Brain microvascular endothelial cell (primary cell): ENCODE measurements at places on chromosomes 5 and 9.

GRCh38 chr5:96538808-96539250 lies 105.8 kb upstream of the PCSK1 start:
- DNase-seq, result no peak

DNA sequence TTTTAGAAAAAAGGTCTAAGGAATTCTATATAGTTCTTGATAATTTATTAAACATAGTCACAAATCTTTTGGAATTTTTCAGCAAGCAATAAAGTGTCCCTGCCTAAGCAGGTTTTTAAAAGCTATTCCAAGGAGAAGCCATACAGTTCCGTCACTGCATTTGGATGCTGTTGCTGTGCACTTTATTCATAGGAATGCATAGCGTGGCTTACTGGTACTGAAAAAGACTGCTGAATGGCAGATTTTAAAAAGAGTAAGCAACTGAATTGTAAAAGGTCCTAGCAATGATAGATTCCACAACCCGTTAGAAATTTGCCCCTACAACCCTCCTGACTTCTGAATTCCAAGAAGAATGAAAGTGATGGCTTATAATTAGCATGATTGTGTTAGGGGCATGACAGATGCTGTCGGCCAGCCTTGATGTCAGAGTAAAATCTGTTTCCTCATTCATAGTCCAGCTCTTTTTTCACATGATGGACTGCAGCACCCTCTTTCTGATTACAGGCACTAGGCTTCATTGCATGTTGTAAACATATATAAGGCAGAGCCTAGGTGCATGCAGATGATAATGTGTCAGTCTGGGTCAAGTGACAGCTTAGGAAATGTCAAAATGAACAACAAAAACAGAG lies 227.0 kb downstream of the PDE4D start:
- DNase-seq, result no peak

GRCh38 chr9:3903273-3903672 lies 377.5 kb upstream of the RFX3 start:
- DNase-seq, result no peak

DNA sequence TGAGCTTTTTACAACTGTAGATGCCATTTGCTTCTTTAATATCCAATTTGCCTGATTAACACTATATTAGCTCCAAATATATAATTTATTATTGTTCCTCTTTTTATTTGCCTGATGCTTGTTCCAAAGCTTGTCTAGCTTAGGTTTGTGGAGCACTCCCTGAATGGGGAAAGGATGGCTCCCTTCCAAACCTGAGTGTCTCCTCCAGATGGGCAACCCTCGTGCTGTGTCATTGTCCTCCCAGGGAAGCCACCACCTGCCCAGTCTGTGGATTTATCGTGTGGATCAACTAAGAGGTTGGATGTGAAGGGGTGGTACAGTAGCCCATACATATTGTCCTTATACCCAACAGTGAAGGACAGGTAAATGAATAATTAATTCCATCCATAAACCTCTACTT lies 404.9 kb downstream of the CDK5RAP2 start:
- DNase-seq, result no peak

DNA sequence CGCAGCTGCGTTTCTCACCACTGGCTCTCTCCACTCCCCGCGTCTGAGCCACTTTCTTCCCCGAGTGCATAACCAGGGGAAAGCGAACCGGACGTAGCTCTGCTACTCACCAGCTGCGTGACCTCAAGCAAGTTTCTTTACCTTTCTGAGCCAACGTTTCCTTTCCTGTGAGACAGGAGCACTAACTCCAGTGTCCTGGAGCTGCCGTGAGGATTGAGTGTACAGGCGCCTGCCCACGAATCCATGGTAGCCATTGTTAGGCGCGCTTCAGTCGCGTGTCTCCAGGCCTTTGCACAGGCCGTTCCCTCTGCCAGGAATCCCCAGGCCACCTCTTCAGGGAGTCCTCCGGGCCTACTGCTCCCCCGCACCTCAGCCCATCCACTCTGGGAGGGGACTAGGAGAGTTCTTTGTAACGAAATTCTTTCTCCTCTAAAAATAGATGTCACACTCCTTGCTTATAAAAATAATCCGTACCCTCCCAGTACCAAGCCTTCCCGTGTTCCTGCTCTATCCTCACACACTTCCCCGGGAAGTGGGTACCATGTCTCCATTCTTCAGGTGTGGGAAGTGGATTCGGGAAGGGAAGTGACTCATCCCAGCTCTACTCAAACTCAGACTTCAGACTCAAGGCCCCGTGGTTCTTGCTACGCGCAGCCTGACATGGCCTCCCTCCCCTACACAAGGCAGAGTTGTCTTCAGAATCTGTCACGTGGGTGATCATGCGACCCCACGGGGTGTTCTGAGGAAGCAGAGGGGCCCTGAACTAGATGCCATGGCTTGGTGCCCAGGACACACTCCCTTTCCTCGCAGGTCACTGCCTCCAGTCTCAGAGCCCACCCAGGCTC lies 16.1 kb upstream of the CRB2 start:
- no peak for DNase-seq

DNA sequence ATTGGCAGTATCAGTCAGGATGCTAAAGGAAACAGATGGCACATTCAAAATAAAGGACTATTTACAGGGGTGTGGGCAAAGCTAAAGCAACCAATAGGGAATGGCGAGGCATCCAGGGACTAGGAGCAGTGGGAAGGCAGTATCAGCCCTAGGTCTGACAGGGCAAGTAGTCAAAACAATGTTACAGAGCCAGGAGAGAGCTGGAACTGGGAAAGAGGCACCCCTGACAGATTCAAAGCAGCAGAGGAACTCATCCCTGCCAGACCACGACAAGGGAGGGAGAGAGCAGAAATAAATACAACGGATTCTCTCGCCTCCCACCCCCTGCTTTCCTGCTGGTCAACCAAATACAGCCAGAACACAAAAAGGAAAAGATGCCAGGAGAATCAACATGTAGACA lies 371.5 kb downstream of the NR2F1-AS1 start:
- DNase-seq, result no peak
